Hematopoietic multipotent progenitor cell treated with erythropoietin and hydrocortisone succinate and interleukin-3 and kit ligand, for 17 days (in vitro differentiated cells): ENCODE measurements at places on chromosomes 16 and 17.

GRCh38 chr16:79838496-79839259 lies 238.1 kb upstream of the MAF start:
- no peak for DNase-seq

GRCh38 chr17:48278760-48279491 lies 151.1 kb downstream of the SKAP1 start:
- no peak for DNase-seq

DNA sequence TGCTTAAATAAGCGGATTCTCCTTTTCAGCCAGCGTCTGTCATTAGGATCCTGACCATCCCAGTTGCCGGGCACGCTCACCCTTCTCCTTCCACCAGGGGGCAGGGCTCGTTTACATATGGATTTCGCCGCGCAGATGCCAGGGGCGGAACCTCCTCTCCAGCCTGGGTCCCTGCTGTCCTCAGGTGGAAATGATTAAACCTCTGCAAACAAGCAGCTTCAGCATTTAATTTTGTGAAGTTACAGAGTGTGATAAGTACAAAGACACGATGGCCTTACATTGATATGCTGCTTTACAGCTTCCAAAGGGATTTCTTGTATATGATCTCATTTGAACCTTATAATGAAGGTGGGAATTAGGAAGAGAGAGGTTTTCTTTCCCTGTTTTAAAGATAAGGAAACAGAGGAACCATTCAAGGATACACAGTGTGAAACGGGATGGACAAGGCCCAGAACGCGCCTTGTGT lies 3.9 kb upstream of the KRT28 start:
- DNase-seq: peak; percentile 53

GRCh38 chr17:67615736-67616135 lies 102.0 kb upstream of the NOL11 start:
- no peak for DNase-seq

DNA sequence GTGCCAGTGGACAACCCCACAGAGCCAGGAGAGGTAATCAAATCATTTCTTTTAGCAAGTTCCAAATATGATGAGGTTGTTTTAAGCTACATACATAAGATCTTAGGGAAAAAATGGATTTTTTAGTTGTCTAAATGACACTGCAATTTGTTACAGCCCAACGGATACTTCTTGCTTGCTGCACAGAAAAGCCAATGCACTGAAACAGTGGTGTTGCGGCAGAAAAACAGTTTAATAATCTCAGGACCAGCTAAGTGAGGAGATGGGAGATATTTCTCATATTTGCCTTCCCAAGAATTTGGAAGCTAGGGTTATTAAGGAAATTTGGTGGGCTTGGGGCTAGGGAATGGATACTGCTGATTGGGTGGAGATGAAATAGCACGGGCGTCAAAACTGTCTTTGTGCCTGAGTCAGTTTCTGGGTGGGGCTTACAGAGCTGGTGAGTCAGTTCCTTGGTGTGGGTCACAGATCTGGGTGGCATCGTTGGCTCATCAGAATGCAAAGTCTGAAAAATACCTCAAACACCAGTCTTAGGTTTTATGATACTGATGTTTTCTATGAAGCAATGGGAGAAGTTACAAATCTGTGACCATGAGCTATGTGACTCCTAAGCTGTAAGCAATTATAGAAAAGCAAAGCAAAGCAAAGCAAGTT lies 255.4 kb downstream of the IRX3 start:
- DNase-seq: no peak

GRCh38 chr16:26053889-26054288 lies 362.1 kb downstream of the HS3ST4 start:
- no peak for DNase-seq

GRCh38 chr16:24890746-24891145 lies 45.0 kb downstream of the SLC5A11 start:
- DNase-seq: no peak
